ENCODE measurements at places on chromosomes 2 and 18.

GRCh38 chr2:18800240-18800971 is 211.0 kb upstream of the NT5C1B start:
- no peak for DNase-seq

DNA sequence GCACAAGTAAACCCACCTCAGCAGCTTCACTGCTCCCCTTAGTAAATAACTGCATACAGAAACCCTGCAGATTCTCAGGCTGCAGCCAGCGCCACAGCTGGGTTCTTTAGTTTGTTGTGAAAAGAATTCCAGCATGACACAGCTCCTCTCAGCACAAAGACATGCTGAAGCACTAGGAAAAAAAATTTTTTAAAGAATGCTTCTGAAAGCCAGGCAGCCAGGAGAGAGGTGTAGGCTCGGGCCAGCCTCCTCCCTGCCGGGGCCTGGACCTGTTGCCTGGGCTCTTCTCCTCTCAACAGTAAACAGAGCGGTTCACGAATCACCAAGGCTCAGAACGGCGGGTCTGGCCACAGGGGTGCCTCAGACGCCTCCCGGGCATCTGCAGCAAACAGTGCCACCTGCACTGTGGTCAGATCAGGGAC is 95.7 kb upstream of the POU3F3 start:
- no peak for DNase-seq

GRCh38 chr2:80363330-80363729 is 58.8 kb upstream of the LRRTM1 start:
- DNase-seq = no peak

DNA sequence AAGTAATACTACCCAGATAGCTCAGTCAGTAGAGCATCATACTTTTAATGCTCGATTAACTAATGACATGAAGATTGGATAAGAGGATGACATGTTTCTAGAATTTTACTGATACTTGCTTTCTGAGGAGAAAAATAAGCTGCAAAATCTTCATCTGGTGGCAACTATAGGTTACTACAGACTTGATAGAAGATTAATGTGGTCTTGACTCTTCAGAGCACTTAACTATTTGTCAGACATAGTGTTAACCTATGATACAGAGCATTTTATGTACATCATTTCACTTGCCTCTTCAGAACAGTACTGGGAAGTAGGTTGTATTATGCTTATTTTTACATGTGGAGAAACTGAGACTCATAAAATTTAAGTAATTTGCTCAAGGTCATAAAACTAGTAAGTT is 83.9 kb downstream of the UBR3 start:
- no peak for DNase-seq

DNA sequence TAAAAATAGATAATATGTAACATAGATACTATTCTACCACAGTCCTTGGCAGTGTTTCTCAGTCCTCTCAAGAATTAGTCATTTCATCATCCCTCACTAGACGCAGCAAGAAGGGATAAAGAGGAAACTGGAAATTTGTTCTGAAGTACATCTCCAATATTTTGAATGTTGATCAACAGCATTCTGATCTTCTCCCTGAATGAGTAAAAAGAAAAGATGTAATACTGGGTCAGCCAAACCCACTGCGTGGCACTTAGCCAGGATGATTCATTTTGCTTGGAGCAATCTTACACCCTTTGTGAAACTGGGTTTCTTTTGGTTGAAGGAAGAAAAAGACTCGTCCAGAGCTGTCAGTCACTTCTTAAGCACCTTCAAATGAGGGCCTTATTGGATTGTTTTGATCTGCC is 54.1 kb downstream of the TAF1B start:
- no peak for DNase-seq

- DNase-seq = no peak
Measured at GRCh38 chr2:151914989-151915628, 86.9 kb upstream of the ARL5A start.

Measured in stimulated activated CD8-positive, alpha-beta memory T cell treated with anti-CD3 and anti-CD28 coated beads, Interleukin-2, amount 100 ng/mL, for 1 hour (primary cell).